ENCODE measurements at places on chromosomes 6 and 20. TPM values are rescaled to one million over a fixed set of nuclear protein-coding genes. Genes with fewer than 3 reads are reported as not detected.
A peak's percentile ranks its signal among the peaks of the same experiment; 100 is the strongest.

The FAM209B gene
- 0.33 TPM for total RNA-seq

DNA sequence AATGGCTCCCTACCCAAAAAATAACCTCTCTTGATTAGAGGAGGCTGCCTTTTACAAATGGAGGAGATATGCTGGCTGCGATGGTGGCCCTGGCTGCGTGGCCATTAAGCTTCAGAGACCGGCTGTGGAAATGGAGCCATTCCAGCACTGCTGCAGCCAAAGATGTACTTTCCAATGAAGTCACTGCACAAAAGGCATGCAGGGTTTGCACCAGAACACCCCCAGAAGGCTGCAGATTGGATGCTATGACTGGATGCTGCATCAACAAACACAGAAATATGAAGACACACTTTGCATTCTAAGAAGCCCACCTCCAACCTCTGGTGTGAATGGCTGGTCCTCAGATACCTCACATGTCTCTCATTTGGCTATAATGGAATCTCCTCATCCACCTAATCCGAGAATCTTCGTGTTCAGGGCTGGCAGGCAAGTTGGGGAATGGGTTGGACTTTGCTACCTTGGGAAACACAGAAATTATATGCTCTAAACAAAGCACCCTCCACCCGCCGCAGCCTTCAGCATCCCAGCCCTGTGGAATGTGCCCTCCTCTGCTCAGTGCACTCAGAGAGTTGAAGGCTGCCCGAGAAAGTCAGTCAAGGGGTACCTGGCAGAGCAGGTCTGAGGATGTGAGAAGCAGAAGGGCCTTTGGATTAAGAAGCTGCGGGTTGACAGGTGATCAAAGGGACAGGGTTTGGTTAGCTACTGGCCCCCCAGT is 35.3 kb downstream of the APCDD1L start:
- DNase-seq = no peak

- DNase-seq = peak; percentile 58
Observed at GRCh38 chr6:44062771-44063560, 64.3 kb downstream of the MRPL14 start.

DNA sequence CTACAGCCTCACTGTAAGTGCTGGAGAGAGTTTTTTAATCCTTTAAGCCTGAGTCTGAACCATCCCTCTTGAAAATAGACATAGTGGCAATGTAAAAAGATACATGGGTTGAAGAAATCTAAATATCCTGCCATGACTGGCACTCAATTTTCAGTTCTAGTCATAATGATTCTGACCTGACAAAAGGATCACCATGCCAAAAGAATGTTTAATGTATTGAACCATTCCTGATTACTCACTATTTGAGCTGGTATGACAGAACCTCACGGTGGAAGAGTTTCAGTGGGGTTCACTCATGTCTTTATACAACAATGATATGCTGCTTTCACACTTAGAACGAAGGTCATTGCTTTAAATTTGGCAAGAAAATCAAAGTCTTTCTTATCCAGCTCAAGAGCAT is 93.4 kb downstream of the HIVEP2 start:
- no peak for DNase-seq

DNA sequence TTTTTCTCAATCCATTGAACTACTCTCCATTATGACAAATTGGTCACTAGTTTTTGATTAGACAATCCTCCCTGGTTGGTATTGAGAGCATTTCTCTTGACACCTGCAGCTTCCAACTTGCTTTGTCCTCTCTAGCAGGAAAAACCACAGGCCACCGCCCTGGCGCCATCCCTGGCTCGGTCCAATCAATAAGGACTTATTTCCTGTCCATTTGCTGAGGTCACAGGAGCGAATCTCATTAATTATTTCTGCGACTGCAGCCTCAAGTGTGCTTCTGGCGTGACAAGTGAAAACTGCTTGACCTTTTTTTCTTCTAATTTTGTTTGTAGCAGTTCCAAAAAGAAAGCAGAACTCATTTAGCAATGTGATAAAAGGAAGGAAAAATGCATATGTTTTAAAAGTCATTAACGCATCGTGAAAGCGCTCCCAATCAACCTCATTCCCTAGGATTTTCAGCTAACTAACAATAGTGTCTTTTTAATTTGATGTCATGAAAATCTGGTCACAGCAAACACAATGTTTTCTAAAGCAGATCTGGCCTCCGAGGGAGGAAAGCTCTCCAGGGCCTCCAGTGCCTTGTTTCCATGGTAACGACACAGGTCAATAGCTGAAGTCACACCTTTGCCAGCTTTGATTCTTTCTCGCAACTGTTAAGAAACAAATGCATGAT is 39.0 kb upstream of the BEND3 start:
- peak; percentile 33 for DNase-seq

DNA sequence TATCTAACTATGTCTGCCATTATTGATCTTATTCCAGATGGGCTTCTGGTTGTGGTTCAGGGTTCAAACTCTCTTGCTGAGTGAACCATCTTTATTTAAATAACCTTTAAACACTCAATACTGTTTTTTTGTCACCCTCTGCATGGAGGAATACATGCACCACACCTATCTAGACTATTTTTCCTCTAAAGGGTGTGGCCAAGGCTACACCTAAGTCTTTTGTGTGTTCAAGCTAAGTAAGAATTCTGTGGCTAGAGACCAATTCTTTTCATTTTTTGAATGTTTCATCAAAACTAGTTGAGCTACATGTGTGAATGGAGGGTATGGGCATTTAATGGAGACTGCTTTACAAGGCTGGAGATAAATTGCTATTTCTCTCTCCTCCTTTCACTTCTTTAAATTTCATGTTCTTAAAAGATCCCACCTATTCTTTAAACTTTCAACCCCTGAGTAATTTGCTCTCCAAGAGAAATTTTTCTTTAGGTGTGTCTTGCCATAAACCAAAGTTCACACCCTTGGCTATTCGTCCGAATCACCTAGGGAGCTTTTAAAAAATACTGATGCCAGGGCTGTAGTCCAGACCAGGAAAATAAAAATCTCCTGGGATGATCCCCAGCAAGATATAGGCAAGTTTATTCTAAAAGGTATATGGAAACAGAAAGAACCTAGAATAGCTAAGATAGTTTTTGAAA is 24.8 kb upstream of the MBOAT1 start:
- DNase-seq = no peak

GRCh38 chr6:69953491-69953890 is 87.1 kb downstream of the COL19A1 start:
- no peak for DNase-seq

DNA sequence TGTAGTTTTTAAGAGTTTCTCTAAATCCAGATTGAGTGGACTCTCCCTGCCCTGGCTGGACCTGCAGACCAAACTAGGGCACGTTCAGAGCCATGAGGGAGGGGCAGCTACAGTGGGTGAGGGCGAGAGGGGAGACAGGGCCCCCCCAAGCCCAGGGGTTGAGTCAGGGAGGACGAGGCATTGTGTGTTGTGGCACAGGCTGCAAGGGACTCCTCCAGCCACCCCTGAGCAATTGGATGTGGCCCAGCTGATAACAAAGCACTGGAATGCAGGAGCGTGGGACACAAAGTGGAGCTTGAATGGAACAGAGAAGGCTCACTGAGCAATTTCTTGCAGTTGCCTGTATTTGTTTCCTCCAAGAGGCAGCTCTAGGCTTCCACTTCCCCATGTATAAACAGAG is 43.5 kb upstream of the MYL9 start:
- DNase-seq = no peak

All from dermis blood vessel endothelial cell (primary cell).